ENCODE measurements at places on chromosomes 16 and 17. TPM values are rescaled to one million over a fixed set of nuclear protein-coding genes. Genes with fewer than 3 reads are reported as not detected.

ACLY gene
- 30.9 TPM for total RNA-seq

KRTAP3-2 gene
- total RNA-seq = not detected

IRX6 gene
- total RNA-seq = not detected

KRT28 gene
- not detected for total RNA-seq

RNF112 gene
- total RNA-seq = 0.86 TPM

HBA2 gene
- total RNA-seq = 31.0 TPM

LGALS9 gene
- total RNA-seq = 37.9 TPM

CIAPIN1 gene
- 24.0 TPM for total RNA-seq

SLC38A8 gene
- total RNA-seq = not detected

ADGRG1 gene
- 1.8 TPM for total RNA-seq

CCT6B gene
- 0.68 TPM for total RNA-seq
